ENCODE measurements at places on chromosomes 4 and X.

- DNase-seq: no peak
Observed at GRCh38 chr4:167774646-167775045, 317.7 kb upstream of the ANXA10 start.

DNA sequence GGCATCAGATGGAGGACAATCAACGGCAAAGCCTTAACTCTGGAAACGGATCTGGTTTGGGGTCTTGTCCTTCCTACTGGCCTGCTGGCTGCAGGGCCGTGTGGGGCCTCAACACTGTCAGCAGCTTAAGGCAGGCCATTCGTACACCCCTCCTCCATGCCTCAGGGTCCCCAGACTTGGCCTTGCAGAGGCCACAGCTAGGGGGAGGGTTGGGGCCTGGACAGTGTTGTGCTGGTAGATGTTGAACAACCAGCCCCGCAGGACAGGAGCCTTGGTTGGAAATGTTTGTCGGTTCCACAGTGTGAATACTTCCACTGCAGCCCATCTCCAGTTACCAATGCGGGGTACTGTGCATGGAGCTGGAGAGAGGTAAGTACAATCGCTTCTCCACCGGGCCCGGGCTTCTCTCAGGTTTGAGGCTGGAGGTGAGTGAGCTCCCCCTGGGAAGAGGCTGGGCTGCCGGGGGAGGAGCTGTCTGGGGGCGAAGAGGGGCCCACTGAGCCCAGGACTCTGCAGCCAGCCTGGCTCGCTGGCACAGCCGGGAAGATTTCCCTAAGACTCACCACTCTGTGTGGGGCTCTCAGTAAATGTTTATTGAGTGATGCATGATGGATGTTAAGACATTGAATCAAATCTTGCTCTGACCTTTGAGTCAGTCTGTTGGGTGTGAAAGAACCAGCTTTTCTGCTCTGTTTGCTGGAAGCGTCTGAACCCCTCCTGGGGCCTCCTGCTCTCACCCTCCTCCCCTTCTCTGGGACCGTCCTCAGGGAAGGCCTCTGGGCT is 19.7 kb upstream of the GPR78 start:
- DNase-seq: no peak

DNA sequence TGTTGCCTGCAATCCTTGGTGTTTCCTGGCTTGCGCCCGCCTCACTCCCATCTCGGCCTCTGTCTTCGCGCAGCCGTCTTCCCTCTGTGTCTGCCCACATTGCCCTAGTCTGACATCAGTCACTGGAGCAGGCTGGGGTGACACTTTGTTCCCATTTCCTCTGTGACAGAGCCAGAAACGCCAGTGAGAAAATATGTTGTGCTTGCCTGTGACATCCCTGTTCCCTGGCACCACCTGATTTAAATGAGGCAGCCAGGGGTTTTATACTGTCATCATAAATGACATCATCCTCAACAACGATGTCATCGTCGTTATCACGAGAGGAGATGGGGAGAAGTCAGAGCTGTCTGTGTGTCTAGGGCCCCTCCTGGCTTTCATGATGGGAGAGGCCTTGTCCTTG is 29.1 kb downstream of the ZNF185 start:
- no peak for DNase-seq

DNA sequence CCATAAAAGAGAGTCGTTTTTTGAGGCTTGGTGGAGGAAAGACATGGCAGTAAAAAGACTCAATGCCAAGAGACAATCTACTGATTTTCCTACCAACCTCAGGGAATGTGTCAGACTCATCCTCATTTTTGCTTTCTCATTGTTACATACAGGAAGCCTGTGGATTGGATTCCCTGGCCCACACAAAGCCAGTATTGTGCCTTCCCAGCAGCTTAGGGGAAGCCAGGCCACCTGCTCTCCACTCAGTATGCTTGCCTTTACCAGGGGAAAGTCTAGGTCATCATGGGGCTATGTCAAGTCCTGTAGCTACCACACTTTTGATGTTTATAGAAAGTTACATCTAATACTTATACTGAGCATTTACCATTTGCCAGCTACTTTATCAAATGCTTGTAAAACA is 11.0 kb downstream of the BMX start:
- no peak for DNase-seq

DNA sequence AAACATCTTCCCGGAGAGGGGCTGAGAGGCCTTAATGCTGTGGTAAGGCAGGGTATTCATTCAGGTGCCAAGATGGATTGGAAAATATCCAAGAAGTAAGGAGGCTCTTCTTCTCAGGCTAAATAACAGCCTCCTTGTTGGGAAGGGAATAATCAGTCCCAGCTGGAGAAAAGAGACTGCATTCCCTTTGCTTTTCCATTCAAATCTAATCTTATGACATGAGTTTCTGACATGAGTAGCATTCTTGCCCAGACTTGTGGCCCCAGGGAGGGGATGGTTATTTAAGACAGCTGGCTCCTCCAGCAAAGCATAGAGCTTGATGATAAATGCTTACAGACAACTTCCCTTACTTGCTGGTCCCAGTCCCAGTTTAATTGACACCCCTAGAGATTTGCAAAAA is 98.3 kb downstream of the DCLK2 start:
- DNase-seq: no peak

DNA sequence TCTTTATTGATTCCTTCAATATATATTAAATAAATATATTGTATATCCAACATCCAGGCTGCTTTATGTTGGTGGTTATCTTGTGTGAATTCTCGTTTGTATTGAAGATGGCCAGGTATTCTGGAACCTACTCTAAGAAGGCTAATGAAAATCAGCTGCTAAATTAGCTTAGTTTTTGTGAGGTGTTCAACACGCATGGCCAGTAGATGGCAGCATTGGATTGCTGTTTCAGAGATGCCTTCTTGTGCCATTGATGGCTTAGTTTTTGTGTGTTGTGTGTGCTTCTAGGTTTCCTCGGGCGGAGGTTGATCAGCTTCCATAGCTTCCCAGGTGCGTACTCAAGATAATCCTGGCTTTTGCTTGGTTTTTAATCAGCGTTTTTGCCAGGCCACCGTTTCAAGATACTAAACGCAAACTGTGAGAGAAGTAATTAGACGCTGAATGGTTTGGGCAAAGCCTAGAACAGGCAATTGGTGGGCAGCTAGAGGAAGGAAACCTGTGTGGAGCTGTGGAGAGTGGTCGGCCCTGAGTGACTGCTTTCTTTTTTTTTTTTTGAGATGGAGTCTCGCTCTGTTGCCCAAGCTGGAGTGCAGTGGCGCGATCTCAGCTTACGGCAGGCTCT is 15.1 kb downstream of the NOCT start:
- peak; percentile 41 for DNase-seq

- DNase-seq: no peak
Observed at GRCh38 chr4:165851256-165851655, 21.8 kb upstream of the TLL1 start.

DNA sequence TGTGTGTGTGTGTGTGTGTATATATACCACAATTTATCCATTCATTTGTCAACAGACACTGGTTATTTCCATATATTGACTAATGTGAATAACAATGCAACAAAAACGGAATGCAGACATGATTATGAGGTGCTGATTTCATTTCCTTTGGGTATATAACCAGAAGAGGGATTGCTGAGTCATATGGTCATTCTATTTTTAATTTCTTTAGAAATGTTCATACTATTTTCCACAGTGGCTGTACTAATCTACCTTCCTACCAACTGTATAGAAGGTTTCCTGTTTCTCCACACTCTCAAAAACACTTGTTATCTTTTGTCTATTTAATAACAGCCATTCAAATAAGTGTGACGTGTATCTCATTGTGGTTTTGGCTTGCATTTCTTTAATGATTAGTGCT is 269.9 kb downstream of the OPHN1 start:
- DNase-seq: no peak

DNA sequence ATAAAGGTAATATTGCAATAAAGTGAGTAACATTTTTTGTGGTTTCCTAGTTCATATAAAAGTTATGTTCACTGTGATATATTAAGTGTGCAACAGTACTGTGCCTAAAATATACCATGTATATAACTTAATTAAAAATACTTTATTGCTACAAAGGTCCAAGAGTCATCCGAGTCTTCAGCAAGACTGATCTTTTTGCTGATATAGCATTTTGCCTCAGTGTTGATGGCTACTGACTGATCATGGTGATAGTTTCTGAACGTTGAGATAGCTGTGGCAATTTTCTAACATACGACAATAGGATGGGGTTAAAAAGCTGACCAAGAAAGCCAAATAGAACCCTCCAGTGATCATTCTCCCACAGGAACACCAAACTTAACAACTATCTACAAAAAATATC is 1302.7 kb downstream of the TECRL start:
- no peak for DNase-seq

DNA sequence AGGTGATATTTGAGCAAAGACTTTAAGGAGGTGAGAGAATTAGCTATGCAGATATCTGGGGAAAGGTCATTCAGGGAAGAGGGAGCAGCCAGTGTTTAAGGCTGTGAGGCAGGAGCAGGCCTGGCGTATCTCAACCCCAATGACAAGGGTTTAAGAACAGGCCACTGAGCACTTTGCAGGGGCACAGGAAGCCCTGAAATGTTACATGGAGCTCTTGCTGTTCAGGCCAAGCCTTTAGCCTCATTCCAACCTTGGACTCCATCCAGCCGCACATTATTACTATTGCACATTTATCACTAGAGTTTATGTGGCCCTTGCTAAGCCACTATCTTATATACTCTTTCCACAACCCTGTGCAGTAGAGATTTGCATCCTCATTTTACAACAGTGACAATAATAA is 114.0 kb downstream of the EFNB1 start:
- no peak for DNase-seq

GRCh38 chrX:38552721-38553120 is 8.6 kb upstream of the TSPAN7 start:
- DNase-seq: no peak

- no peak for DNase-seq
Observed at GRCh38 chr4:1203026-1203616, 30.7 kb upstream of the SPON2 start.

- no peak for DNase-seq
Observed at GRCh38 chrX:120768254-120768653, 107.4 kb downstream of the CT47B1 start.

DNA sequence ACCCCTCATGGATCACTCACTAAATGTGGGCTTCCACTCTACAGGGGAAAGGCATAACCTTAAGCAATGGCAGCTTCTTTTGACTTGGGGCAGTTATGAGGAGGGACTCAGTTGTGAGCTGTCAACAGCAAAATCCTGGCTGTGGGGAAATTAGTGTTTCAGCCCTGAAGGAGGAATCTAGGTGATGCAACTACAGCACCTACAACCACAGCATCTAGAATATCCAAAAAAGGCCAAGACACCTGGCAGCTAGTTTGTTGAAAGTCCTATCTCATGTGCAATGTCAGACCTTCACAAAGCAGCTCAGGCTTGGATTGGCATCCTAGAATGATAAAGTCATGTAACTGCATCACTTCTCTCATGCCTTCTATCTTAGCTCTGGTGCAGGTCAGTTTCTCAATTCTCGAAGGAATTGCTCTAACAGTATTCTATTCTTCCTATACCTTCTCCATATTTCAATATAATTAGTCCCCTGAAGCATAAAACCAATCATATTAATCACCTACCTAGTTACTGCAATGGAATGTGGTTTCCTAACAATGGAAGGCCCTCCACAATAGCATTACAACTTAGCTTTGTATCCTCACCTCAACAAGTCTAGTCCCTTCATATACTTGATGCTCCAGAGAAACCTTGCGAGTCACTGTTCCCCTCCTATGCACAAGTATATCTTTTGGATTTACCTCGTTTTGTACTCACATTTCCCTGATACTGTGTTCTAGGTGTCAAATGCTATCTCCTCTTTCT is 5.5 kb upstream of the ANTXR2 start:
- DNase-seq: no peak

GRCh38 chr4:61177367-61177766 is 22.8 kb upstream of the ADGRL3 start:
- no peak for DNase-seq

DNA sequence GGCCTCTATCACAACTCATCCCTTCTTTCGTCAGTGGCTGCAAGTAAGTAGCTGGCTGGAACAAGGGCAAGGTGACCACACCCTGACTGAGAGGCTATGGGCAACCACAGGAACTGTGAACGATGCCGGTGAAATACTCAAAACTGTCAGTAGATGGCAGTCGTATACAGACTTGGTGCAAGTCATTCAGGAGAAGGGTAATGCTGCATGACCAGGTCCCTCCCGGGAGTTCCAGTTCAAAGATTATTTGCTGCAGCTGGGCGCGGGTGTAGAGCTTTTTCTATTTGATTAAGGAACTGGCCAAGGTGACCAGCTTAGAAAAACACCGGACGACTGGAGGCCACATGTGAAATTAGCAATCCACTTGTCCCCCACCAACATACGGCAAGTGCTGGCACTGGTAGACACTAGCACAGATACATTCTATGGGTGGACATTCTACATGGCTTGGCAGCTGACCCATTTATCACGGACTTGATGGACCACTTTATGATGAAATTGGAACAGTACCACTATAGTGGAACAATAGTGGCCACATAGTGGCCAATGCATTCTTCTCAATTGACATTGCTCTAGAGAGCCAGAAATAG is 726.6 kb downstream of the TRAM1L1 start:
- DNase-seq: no peak

- DNase-seq: no peak
Observed at GRCh38 chr4:130056286-130056685, 960.3 kb downstream of the C4orf33 start.

DNA sequence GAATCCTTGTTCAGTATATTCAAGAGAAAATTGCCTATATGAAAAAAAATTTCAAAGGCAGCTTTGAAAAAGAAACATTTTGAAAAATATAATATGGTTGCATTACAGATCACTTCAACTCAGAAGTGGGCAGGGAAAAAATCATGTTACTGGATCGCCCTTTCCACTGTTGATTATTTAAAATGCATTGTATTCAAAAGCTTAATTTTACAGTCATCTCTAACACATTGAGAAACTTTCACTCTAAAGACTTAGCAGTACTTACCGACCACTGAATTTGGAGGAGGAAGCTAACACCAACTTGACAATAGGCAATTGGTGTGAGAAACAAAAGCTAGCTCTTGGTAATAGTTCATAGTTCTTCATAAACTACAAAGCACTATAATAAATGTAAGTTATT is 101.9 kb downstream of the CEP135 start:
- DNase-seq: no peak

DNA sequence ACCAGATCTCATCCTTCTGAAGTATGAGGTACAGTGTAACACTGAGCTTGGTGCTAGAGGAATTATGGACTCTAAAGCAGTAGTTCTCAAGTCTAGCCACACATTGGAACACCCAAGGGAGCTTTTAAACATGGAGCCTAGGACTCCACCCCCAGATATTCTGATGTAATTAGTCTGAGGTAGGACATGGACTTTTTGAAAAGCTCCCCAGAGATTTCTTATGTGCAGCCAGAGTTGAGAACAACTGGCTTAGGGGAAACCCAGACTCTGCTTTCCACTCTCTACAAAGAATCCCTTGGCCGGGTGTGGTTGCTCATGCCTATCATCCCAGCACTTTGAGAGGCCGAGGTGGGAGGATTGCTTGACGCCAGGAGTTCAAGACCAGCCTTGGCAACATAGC is 11.6 kb upstream of the GDPD2 start:
- no peak for DNase-seq

DNA sequence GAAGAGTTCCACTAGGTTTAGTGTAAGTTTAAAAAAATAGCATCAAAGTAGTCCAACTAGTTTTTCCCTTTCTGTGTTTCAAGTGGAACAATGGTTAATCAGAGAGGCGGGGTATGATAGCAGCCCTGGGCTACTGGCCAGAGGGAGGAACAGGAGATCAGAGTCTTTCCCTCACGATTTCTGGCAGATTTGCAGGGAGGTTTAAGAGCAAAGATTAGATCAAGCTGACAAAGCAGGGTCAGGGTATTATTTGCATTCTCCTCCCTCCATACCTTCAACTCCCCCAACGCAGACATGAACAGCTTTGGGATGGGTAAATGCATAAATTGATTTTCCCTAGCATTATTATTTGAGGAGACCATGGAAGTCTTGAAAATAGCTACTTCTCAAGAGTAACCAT is 277.6 kb upstream of the DIAPH2 start:
- no peak for DNase-seq

Data from stimulated activated CD8-positive, alpha-beta memory T cell treated with anti-CD3 and anti-CD28 coated beads, Interleukin-4, amount 100 ng/mL, for 4 hours (primary cell).